ENCODE measurements at places on chromosomes 16 and 17.

DNA sequence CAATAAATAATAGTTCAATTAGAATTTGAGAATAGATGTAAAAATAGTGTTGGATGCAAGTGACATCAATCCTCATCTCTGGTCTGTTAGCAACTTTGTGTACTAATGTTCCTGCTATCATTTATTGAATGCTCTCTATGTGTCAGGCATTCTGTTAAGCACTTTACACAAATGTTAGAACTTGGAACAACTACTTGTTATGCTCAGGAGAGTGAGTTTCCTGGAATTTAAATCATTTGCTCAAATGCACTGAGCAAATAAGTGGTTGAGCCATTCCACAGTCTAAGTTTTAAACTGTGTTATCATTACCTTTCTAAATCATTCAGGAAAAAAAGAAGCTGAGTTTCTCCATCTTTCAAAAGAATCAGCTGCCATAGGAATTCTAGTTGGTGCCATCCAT, 1327.3 kb upstream of the GOT2 start:
- no peak for DNase-seq

- DNase-seq = no peak
Observed at GRCh38 chr17:37683454-37683984, 40.3 kb upstream of the DDX52 start.

DNA sequence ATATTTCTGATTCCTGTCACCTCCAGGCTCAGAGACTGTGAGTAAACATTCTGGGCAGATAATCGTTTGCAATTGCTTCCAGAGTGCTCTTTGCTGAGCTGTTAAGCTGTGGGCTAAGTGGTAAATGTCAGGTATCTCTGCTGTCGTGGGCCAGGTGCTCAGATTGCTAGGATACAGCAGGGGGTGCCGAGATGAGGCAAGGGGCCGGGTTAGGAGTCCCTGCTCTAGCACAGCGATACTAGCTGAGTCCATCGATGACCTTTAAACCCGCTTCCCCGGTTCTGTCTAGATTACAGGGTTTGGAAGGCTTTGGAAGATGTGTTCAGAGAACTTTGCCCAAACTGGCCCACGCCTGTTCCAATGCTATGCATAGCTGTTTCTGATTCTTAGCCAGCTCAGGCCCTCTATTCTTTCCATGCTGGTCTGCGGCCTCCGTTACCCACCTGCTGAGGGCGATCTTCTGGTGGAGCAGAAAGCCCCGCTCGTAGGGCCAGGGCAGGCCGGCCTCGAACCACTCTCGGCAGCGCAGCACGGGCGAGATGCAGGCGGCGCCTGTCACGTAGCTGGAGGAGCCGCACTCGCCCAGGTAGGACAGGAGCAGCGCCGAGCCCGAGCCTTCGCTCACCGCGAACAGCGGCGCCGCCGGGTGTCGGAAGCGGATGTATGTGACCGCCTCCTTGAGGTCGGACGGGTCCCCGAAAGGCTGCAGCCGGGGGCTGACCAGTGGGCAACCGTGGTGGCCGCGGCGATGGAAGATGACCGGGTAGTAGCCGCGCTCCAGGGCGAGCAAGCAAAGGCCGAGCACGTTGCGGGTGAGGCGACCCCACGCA, 979 bp downstream of the ABHD15 start:
- DNase-seq = no peak

- DNase-seq = no peak
Observed at GRCh38 chr16:67796099-67796718, 10.2 kb downstream of the RANBP10 start.

GRCh38 chr17:75133001-75133400, 1.5 kb upstream of the NT5C start:
- DNase-seq = no peak

- no peak for DNase-seq
Observed at GRCh38 chr17:78488867-78489634, 88.1 kb downstream of the DNAH17 start.

GRCh38 chr17:11832401-11833137, 164.7 kb downstream of the ZNF18 start:
- DNase-seq = no peak

DNA sequence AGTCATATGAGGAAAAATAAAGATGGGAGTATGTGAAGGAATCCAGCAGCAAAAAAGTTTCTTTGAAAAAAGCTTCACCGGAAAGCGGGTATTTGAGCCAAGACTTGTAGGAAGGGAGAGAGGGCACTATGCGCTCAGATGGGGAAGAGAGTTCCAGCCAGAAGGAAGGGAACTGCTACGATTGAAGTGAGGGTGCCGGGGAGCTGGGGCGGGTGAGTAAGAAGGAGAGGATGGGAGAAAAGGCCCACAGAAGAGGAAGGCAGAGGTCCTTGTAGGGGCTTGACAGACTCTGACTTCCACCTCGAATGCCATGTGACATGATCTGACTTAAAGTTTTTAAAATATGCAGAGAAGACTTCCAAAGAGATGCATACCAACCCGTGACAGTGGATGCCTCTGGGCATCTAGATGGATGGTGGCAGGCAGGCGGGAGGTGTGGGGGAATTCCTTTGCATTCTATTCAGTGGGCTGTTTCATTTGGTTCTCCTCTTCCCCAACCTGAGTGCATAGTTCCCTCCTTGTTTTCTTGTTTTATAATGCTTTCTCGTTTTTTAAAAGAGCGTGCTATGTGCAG, 44.9 kb downstream of the CDRT4 start:
- no peak for DNase-seq

- no peak for DNase-seq
Observed at GRCh38 chr17:55381017-55381770, 40.4 kb downstream of the MMD start.

DNA sequence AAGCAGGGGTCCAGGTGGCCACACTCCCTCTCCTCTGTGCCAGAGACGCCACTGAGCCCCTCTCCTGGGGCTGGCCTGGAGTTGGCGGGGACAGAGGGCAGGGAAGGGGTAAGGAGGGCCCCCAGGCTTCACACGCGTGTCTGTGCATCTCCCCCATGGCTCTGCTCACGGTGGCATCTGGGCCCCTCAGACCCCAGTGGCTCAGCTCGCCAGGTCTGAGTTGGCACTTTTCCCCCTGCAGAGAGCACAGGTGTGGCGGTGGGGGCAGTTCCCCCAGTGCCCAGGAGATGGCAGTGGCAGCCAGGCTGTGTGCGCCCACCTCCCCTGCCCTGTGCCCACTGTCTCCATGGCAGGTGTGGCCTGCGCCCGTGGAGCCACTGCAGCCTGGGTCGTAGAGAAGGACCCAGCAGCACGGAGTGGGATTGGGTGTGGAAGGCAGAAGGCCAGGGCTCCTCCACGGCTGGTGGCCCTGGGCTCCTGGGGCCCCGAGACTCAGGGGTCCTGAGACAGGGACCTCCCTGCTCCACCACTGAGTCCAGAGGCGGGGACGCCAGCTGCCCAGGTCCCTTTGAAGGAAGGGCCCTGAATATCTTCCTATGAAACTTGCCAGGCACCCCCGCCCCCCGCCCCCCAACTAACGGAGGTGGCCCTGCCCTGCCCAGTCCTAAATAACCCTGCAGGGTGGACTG, 4.3 kb upstream of the APRT start:
- no peak for DNase-seq

GRCh38 chr16:31522071-31522470, 5.6 kb upstream of the AHSP start:
- DNase-seq = no peak
